ENCODE measurements at places on chromosomes 5 and 9.

DNA sequence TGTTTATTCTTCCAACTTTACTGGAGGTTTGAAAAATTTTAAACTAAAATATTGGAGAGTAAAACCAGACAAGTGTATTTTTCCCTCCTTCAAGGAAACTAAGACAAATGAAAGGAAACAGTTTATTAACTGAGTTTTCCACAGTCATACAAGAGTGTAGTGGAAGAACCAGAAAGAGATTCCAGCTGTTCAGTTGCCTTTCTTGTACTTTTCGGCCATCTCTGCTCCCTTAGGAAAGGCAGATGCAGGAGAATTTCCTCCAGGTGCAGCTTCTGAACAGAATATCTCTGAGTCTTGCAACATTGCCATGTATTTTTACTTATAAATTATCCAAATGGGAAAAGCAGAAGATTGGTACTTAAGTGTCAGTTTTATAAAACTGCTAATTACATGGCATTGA, 217.1 kb downstream of the MAST4 start:
- DNase-seq = no peak

- DNase-seq = peak; percentile 30
Observed at GRCh38 chr9:99978221-99978620, 71.8 kb downstream of the STX17 start.

DNA sequence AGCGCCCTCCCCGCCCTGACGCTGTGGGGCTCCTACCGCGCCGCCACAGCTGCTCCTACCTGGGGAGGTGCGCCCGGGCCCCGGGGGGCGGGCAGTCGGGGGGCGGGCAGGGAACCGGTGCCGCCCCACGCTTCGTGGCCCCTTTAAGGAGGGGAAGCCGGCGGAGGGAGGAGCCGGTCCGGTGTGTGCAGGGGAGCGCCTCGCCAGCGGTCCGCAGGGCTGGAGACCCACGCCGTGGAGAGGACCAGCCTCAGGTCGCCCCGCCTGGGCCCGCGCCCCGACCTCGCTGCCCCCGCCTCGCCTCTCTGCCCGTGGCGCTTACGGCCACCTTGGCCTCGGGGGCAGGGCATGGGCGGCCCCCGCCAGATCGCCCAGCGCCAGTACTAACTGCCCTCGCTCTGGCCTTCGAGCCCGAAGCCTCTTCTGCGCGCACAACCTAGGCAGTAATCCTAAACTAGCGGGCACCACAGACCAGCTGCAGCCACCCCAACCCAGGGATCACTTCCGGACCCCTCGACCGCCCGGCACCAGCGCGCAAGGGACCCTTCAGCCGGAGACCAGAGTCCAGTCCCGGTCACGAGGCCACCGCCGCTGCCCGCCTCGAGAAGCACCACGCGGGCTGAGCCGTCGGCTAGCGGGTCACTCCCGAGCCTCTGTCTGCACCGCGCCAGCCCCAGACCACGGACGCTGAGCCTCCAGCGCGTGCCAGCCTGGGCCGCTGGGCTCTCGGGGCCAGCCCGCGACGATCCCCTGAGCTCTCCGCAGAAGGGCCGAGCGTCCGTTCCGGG, at the start of gene FOXE1:
FOXE1 (plus strand) TSS at position 171 of the 788 bp plus-strand sequence. CDS start 689 bp downstream, outside the sequence.
- peak; percentile 54 for DNase-seq

DNA sequence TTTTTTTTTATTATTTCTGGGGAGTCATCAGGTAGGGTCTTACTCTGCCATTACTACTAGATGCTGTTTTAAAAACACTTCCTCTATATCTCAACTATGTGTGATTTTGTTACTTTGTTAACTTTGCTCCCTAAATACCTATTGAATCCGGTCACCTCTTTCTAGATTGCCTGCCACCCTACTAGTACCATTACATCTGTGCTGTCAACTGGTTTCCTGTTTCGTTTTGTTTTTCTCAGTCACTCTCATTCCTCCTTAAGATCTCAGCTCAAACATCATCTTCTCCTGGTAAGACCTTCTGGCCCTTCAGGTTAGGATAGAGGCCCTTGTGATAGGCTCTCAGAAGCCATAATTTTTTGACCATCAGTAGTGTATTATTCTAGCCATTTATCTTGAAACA, 324.2 kb upstream of the ATP10B start:
- no peak for DNase-seq

DNA sequence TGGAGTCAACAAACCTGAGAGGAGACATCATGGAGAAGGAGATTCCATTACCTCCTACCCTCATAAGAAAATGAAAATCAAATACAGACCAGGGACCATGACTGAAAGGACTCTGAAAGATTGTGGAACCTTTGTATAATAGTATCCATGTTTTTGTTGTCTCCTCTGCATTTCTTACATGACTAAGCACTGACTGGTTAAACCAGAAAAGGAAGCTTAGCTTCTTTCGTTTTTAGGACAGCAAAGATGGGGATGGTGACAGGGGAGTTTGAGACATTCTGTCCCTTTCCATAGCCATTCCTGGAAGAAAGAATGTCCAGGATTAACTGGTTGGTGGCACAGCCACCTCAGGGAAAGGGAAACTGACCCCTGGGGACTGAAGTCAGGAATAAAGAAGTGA, 22.2 kb downstream of the ITGA1 start:
- DNase-seq = no peak

GRCh38 chr9:78805771-78806170, 508.8 kb downstream of the PSAT1 start:
- DNase-seq = no peak
